Germinal center (tissue), 1 donor: ENCODE measurements at places on chromosomes 3 and 15.

DNA sequence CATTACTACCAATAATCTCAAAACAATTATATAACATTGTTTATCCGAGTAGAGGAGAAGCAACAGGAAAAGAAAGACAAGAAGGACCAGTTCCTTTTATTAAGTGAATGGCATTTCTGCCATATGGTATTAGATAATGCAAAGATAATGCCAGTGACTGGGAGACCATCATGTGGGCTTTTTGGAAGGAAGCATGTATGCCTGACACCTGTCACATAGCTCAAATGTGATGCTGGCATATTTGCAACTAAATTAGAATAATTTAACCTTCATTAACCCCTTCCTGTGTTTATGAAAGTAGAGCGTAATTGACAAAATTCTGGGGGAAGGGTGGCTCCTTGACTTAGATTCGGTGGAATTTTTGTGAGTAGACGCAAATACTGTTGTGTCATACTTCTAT is 733.0 kb downstream of the TUSC7 start:
- DNase-seq = no peak

GRCh38 chr3:128794067-128794768 is 68.2 kb downstream of the RAB7A start:
- no peak for DNase-seq

DNA sequence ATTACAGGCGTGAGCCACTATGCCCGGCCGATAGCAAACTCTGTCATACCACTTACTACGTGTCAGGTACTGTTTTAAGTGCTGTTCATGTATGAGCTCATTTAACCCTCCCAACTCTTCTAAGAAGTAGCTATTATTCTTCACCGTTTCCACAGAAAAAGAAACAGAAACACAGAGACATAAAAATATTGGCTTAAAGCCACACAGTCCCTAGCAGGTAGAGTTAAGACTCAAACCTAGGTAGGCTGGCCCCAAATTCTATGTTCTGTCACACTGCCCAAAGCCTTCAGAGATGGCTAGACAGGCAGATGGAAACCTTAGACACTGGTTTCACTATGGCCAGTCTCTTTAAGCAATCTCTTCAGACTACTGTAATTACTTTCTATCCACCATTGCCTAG is 149.8 kb upstream of the KCNMB2 start:
- DNase-seq = no peak

GRCh38 chr3:37904601-37905000 is 42.9 kb downstream of the CTDSPL start:
- no peak for DNase-seq

DNA sequence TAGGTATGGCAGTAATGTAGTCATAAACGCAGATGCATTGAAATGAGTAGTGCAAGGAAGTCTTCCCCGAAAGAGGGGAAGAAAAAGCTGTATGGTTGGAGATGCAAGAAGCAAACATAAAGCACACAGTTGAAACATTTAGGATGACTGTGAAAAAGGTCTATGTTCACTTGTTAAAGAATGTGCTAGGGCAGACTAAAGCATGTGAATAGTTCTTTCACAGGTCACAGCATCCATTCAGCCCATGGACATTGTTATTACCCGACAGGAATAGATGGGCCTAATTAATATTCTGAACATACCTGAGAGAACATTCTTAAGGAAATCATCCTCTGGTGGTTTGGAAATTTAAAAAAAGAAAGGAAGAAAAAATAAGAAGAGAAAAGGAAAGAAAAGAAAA is 595.2 kb downstream of the ZIC1 start:
- DNase-seq = no peak

GRCh38 chr3:158617982-158618875 is 26.1 kb upstream of the GFM1 start:
- DNase-seq = no peak

DNA sequence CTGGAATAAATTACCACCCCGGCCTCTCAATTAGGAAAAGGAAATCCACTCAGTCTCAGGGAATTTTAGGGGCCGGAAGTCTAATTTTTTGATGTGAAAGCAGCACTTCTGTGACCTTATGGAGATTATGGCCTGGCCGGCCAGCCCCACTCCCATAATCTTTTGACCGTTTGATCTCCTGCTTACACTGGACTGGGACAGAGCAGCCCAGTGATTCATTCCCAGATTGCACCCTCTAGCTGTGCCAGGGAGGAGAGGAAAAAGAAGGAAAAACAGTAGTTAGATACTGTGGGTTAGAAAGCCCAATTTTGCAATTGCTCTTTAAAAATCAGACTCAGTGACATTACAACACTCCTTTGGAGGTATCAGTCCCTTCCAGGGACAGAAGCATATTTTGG is 32.4 kb downstream of the GJD2 start:
- no peak for DNase-seq

DNA sequence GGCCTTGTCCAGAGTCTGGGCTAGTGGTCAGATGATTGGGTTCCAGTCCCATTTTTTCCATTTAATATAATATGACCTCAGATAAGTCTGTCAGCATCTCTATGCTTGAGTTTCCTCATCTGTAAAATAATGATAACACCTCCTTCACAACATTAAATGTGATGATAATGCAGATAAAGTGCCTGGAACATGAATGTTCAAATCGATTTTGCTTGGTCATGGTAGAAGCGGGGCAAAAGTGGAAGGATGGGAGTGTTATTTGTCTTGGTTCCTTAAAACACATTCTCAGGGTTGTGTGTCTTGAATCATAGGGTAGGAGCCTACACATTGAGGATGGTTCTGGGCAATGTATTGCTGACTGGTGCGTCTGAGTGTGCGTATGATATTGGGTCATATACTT is 16.9 kb downstream of the ARIH2 start:
- DNase-seq = no peak

- DNase-seq = no peak
Observed at GRCh38 chr3:44125246-44125645, 116.4 kb upstream of the TOPAZ1 start.

DNA sequence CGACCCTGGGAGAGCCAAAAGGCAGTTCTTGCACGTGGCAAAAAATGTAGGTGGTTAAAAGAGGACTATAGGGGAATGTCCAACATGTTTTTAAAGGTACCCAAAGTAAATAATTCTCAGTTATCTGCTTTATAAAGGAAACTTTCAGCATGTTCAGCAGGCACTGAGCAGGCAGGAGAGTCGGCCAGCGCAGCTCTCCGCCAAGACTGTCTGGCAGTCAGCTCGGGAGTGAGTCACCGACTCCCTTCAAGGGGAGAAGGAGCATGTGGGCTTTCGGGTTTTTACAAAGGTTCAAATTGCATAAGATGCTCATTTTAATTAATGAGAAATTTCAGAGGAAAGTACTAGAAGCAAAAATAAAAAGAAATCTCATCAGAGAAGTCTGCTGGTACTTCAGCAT is 7.0 kb downstream of the GABRA5 start:
- no peak for DNase-seq

DNA sequence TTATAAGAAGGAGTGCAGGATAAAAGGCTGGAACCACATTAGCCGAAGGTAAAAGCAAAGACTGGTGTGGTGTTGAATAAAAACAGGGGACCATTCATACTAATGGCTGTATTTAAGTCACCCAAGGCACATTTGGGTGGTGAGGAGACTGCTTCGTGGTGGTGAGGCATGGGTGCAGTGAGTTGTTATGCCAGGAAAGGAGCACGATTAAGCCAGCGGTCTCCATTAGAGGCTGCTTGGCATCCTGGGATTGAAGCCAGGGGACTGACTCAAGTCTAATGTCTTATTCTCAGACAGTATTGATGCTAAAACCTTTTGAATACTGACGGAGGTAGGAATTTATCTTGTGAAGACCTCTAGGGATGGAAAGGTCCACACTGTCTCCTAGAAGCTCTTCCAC is 21.9 kb downstream of the FEM1B start:
- DNase-seq = no peak

- no peak for DNase-seq
Observed at GRCh38 chr15:91870876-91871537, 17.5 kb downstream of the SLCO3A1 start.

GRCh38 chr3:98839846-98840245 is 61.6 kb downstream of the DCBLD2 start:
- no peak for DNase-seq

- no peak for DNase-seq
Observed at GRCh38 chr15:91694131-91694830, 159.2 kb upstream of the SLCO3A1 start.
